ENCODE measurements at places on chromosomes 1 and 21. TPM values are rescaled to one million over a fixed set of nuclear protein-coding genes. Genes with fewer than 3 reads are reported as not detected.

The EPS8L3 gene
- total RNA-seq: not detected

The LRRC39 gene
- not detected for total RNA-seq

The TSACC gene
- not detected for total RNA-seq

The HEATR1 gene
- 23.2 TPM for total RNA-seq

The STX12 gene
- total RNA-seq: 49.6 TPM

The TCHH gene
- not detected for total RNA-seq

The OR2T27 gene
- not detected for total RNA-seq

The ESRRG gene
- not detected for total RNA-seq

The WDR64 gene
- not detected for total RNA-seq

The LDLRAD2 gene
- total RNA-seq: 0.07 TPM

The FAM110D gene
- total RNA-seq: 0.23 TPM

The SLC19A2 gene
- total RNA-seq: 3.8 TPM

The ANGPTL3 gene
- not detected for total RNA-seq

The TMEM125 gene
- total RNA-seq: not detected

The AGRN gene
- total RNA-seq: 221 TPM

The CCDC181 gene
- 0.90 TPM for total RNA-seq

The DMRTA2 gene
- total RNA-seq: not detected

The SH2D1B gene
- total RNA-seq: not detected

The CD34 gene
- total RNA-seq: 0.12 TPM

The CDCA8 gene
- 5.7 TPM for total RNA-seq

The AGMAT gene
- total RNA-seq: 0.82 TPM

The ZNF593OS gene
- total RNA-seq: not detected

The ST6GALNAC3 gene
- 1.6 TPM for total RNA-seq

All from chondrocyte (in vitro differentiated cells).